ENCODE measurements at places on chromosomes 3 and 15. TPM values are rescaled to one million over a fixed set of nuclear protein-coding genes. Genes with fewer than 3 reads are reported as not detected.

DNA sequence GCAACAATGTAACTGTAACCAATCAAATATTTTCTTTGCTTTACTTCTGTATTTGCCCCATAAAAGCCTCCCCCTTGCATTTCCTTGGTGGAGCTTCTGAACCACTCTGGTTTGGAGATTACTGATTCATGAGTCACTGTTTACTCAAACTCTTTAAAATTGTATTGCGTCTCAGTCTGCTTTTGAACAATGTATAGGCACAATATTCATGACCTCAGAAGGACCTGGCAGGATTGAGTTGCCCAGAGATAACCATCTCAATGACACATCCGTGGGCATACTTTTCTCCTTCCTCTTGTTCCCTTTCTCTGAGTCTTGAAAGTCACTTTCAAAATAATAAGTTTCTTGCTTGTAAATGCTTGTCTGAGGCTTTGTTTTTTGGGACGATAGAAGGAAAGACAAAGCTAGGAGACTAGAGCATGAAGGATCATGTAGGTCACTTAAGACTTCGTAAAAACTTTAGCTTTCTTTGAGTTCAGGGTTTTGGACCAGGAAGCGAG is 57.1 kb upstream of the POU1F1 start:
- no peaks in the 10 kb centered on the region for H3K36me3 ChIP-seq
- no peaks in the 10 kb centered on the region for H3K4me1 ChIP-seq
- no peak overlapping the region for H3K4me3 ChIP-seq
- no peak for DNase-seq
- H3K27me3 ChIP-seq: no peaks in the 10 kb centered on the region

DNA sequence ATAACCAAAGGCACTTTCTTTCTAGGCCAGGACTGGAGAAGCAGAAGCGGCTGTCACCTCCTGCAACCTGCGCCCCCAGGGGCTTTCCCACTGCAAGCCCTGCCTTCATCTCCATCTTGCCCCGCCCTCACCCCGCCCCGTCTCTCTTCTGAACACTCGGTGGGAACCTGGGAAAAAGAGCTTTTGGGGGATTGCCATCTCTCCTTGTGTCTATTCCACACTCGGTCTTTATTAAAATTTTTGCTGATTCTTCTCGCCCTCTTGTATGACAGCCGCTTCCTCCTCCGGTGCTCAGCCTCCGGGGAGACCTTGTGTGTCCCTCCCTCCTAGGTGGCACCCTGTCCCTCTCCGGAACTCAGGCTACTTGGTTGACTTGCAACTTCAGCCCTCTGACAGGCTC is 41.9 kb upstream of the SPESP1 start:
- peak; percentile 73 for DNase-seq
- H3K4me1 ChIP-seq: no peaks in the 10 kb centered on the region
- peak overlapping the region; percentile 63 for H3K4me3 ChIP-seq
- no peak overlapping the region for H3K27ac ChIP-seq

GRCh38 chr15:47857776-47858167 is 140.5 kb downstream of the SEMA6D start:
- DNase-seq: no peak
- H3K36me3 ChIP-seq: 0 out of 2 replicates have a peak, but pooled peaks cover 3% of the 10 kb centered on the region
- H3K27ac ChIP-seq: no peak overlapping the region
- no peaks in the 10 kb centered on the region for H3K4me1 ChIP-seq
- H3K4me3 ChIP-seq: no peak overlapping the region

DNA sequence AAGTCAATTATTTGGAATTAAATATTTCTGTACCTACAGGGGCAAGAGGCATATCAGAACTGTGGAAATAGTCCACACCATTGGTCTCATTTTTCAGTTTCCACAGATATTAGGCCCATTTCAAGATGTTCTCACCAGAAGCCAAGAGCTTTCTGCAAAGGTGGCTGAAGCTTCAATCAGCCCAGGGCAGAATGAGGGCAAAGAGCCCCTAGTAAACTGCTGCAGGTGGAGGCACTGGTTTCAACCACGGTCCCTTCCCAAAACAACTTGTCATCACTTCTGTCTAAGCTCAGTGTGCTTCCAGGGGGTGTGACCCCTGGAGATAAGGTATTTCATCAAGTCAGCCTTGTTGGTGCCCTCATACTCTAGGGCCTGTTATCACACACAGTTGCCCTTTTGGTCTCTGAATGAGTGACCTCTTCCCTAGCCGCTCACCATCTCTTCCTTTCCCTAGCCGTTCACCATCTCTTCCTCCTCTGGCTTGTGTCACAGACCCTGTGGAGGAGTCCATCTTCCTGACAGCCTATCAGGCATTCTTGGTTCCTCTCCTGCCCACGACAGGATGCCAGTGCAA is 21.2 kb downstream of the IL17RD start:
- H3K27me3 ChIP-seq: no peaks in the 10 kb centered on the region
- no peak for DNase-seq
- peaks cover 4% of the 10 kb centered on the region for H3K36me3 ChIP-seq
- H3K27ac ChIP-seq: no peak overlapping the region
- H3K4me3 ChIP-seq: no peak overlapping the region

DNA sequence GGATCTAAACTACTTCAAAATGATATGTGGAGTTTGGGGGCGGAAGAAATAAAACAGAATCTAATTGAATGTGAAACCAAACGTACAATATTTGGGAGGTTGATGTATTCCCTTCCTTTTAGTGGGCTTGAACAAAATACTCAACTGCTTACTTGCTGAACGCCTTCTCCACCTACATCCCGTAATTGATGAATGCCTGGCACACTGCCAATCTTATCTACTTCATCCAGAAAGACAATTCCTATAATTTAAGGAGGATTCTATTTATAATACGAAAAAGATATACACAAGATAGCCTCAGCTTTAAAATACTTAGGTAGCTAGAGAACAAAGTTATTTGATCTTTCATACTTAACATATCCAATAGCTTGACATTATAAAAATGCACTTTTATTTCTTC is 23.1 kb upstream of the PDCD7 start:
- DNase-seq: no peak
- peaks cover 49% of the 10 kb centered on the region for H3K36me3 ChIP-seq
- no peak overlapping the region for H3K4me3 ChIP-seq
- H3K27ac ChIP-seq: no peak overlapping the region
- no peaks in the 10 kb centered on the region for H3K27me3 ChIP-seq

Gene UBA3
- 64.5 TPM for total RNA-seq

- no peaks in the 10 kb centered on the region for H3K4me1 ChIP-seq
- no peak for DNase-seq
- no peaks in the 10 kb centered on the region for H3K27me3 ChIP-seq
- H3K27ac ChIP-seq: no peak overlapping the region
- no peaks in the 10 kb centered on the region for H3K36me3 ChIP-seq
- no peak overlapping the region for H3K4me3 ChIP-seq
Observed at GRCh38 chr3:69119681-69120080, 2.7 kb downstream of the LMOD3 start.

DNA sequence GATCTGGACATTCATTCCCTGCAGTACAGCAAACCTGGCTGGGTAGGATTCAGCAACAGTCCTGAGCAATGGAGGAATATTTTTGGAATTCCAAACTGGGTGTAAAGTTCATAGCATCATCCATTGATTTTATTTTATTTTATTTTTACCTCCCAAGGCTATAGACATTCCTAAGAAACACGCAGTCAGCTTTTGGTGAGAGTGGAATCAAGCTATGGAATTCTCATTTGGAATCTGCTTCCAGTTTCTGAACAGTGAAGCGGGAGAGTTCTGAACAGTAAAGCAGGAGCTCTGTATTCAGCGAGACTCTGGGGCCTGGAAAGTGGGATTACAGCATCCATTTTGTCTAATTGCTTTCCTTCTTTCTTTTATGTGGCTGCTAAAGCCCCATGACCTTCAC is 1.4 kb upstream of the PDZRN3 start:
- DNase-seq: no peak
- no peaks in the 10 kb centered on the region for H3K36me3 ChIP-seq
- H3K4me3 ChIP-seq: peak overlapping the region; percentile 73
- H3K27me3 ChIP-seq: peaks cover 2% of the 10 kb centered on the region
- H3K4me1 ChIP-seq: peaks cover 2% of the 10 kb centered on the region

- no peaks in the 10 kb centered on the region for H3K36me3 ChIP-seq
- no peaks in the 10 kb centered on the region for H3K4me1 ChIP-seq
- DNase-seq: no peak
- no peak overlapping the region for H3K4me3 ChIP-seq
- H3K27ac ChIP-seq: no peak overlapping the region
Observed at GRCh38 chr3:116667324-116667723, 42.3 kb upstream of the TUSC7 start.

- no peaks in the 10 kb centered on the region for H3K27me3 ChIP-seq
- no peaks in the 10 kb centered on the region for H3K36me3 ChIP-seq
Observed at GRCh38 chr15:79572691-79573404, 140.7 kb downstream of the MINAR1 start.

Gene SI
- not detected for total RNA-seq

Gene SRGAP3
- total RNA-seq: 3.4 TPM

DNA sequence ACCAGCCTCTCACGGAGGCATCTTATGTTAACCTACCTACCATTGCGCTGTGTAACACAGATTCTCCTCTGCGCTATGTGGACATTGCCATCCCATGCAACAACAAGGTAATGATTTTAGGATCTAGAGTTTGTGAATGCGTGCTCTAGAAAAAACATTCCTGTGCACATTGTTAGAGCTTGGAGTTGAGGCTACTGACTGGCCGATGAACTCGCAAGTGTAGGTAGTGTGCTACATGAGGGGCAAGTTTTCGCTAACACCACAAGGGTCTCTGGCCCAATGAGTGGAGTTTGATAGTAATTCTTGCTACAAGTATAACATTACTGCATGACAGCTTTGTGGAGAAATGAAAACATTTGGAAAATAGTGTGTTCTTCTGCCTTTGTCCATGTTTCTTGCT is 4.4 kb downstream of the RPSA start:
- H3K27ac ChIP-seq: peak overlapping the region; percentile 34
- H3K27me3 ChIP-seq: no peaks in the 10 kb centered on the region
- peaks cover 83% of the 10 kb centered on the region for H3K36me3 ChIP-seq

DNA sequence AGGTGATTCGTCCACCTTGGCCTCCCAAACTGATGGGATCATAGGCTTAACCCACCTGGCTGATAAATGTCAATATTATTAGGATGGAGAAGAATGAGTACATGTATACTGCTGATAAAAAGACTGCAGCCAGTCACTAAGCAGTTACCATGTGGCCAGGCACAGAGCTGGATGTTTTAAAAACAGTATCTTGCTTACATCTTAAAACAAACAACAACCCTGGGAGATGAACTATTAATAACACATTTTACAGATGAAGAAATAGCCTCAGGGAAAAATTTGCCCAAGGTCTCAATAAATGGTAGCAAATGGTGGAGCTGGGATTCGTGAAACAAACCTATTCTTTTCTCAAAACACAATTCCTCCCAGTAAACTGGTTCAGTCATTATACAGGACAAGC is 18.1 kb downstream of the IL17RD start:
- no peaks in the 10 kb centered on the region for H3K27me3 ChIP-seq
- peaks cover 4% of the 10 kb centered on the region for H3K36me3 ChIP-seq
- H3K4me3 ChIP-seq: no peak overlapping the region

- no peak overlapping the region for H3K4me3 ChIP-seq
- H3K27ac ChIP-seq: no peak overlapping the region
- H3K36me3 ChIP-seq: no peaks in the 10 kb centered on the region
- no peaks in the 10 kb centered on the region for H3K4me1 ChIP-seq
Observed at GRCh38 chr3:109257269-109257668, 59.0 kb downstream of the DPPA2 start.

All from H9 (cell line).